ENCODE measurements at places on chromosomes 3 and 15.
A peak's percentile ranks its signal among the peaks of the same experiment; 100 is the strongest.

DNA sequence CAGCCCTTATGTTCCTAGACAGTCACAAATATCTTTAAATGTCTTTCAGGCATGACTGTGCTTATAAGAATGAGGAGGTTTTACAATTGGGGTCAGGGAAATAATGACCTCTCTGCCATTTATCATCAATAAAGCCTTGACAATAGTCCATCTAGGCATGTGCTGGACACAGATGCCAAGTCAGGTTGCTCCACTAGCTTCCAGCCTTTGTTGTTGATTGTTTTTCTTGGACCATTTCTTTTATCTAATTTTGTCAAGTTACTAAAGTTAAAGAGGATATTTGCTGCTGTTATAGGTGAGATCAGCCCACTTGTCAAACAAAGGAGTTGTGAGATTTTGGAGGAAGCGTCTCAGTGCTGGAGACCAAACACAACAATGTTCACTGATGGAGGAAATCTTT lies 628.0 kb downstream of the ROBO2 start:
- no peak for DNase-seq

- no peak for DNase-seq
These were observed 731.1 kb upstream of the SGO1 start for GRCh38 chr3:20916951-20917606.

GRCh38 chr3:186160691-186161243 lies 51.9 kb upstream of the ETV5 start:
- no peak for DNase-seq

GRCh38 chr3:155398046-155398445 lies 104.6 kb upstream of the STRIT1 start:
- no peak for DNase-seq

- peak; percentile 85 for DNase-seq
These were observed 8.1 kb downstream of the PPM1M start for GRCh38 chr3:52253314-52254304.

DNA sequence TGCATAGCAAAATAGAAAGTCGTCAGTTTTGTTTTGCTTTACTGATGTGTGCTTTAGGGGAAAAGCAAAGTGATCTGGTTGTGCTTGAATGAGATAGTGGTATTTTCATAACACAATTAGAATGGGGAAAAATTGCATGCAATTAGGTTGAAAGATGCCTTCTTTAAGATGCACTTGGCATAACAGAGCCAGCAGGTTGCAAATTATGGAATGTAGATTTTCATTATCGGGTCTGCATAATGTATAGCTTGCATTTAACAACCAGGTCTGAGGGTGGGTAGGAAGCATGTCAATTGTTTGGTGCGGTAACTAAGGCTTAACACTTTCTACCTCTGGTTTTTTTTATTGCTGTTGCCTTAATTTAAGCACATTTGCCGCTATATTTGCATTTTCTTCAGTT lies 370.7 kb upstream of the MCTP2 start:
- DNase-seq, result no peak

GRCh38 chr15:62462721-62463120 lies 297.6 kb upstream of the C2CD4B start:
- DNase-seq, result no peak

- no peak for DNase-seq
These were observed 275.4 kb downstream of the NEK10 start for GRCh38 chr3:27093771-27094170.

DNA sequence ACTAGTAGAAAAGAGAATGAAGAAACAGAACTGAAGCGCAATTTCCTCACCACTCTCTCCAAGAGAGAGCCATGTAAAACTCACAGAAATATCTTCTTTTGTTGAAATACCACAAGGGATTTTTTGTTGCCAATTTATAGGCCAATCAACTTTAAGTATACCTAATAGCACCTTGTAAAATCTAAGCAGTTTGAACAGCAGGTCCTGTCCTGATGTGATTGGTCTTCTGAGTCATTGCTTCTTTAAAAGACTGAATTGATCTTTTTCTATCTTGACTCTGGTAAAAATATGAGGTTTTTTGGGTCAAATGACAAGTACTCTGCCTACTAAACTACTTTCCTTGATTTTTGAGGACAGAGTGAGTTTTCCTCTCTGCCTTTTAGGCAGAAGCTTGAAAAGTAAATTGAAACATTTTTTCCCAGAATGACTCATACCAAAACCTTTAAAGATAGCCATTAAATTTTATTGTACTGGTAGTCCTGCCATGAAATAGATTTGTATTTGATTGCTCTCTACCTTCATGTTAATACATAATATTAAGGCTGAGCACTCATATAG lies 343.9 kb upstream of the CBLB start:
- DNase-seq, result no peak

- DNase-seq, result no peak
These were observed 9.3 kb downstream of the EIF4G1 start for GRCh38 chr3:184323696-184324095.

DNA sequence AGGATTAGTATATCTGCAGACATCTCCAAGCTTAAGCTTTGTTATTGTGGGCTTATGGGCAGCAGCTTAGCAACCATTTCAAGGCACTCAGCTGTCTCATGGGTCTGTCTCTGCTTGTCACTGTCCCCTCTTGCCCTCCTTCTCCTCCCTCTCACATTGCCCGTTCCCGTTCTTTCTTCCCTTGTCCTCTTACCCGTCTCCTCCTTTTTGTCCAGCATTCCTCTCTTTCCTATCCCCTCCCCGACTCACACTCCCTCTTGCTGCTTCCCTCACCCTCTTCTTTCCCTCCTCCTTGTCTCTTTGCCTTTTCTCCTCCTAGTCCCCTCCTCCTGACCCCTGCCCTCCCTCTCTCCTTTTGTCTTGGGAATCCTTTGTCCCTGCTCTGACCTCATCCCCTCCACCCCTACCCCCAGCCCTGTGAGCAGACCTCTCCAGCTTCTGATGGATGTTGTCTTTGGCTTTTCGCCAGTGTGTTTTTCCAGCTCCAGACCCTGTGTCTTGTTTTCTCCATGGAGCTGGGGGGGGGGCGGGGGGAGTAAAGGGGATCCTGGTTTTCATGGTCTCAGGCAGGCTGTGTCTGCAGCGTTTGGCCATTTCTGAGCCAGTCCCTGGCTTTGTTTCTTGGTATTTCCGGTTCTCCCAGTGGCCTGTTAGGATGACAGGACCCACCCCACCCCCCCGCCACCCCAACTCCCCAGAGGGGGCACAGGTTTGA lies 47.9 kb upstream of the TRAK1 start:
- DNase-seq, result no peak

DNA sequence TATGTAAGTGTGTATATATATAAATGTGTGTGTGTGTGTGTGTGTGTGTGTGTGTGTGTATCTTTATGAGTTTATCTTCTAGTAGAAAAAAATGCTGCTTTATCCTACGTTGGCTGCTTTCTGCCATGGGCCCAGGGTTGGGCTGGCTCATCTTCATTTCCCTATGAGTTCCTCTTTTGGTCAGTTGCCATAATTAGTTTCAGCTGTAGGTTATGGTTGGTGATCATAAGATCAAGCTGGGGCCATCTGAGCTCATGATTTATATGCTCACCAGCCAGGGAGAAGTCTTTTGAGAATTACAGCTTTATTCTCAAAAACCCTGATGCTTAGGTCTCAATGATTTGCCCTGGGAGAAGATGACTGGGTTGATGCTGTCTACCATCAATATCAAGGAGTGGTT lies 775.8 kb upstream of the ARPP21 start:
- DNase-seq, result no peak

DNA sequence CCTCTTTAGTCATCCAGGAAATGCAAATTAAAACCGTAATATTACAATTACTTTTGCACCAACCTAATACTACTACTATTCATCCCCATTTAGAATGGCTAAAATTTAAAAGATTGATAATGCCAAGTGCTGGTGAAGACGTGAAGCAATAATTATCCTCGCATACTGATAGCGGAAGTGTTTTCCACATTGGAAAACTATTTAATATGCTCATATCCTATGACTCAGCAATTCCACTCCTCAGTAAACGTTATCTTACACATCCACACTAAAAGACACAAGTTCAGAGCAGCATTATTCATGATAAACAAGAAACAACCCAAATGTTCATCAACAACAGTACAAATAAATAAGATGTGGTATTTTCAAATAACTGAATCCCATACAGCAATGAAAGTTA lies 70.6 kb downstream of the VPS13C start:
- DNase-seq, result no peak

- no peak for DNase-seq
These were observed 118.2 kb upstream of the RAP2B start for GRCh38 chr3:153043729-153044328.

DNA sequence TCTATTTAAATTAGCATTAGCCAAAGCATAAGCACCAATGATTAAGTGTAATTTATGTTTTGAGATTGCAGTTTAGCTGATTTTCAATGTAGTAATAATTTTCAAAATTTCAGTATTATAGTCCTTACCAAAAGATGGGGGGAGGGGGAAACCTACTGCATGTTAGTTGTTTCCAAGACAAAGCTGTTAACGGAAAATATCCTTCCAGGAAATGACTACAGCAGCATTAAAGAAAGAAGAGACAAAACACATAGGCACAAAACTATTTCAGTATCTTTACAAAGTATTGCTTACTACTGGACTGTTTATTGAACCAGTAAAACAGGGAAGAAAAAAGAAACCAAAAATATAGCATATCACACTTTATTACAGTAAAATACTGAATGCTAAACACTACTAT lies 10.5 kb downstream of the BNIP2 start:
- no peak for DNase-seq

- no peak for DNase-seq
These were observed 3.9 kb upstream of the PXYLP1 start for GRCh38 chr3:141227752-141228151.

GRCh38 chr3:81433675-81434074 lies 327.8 kb downstream of the GBE1 start:
- no peak for DNase-seq

GRCh38 chr3:52532838-52533622 lies 627 bp downstream of the NT5DC2 start:
- no peak for DNase-seq

GRCh38 chr15:64894395-64895056 lies 17.2 kb upstream of the ANKDD1A start:
- DNase-seq, result peak; percentile 57

DNA sequence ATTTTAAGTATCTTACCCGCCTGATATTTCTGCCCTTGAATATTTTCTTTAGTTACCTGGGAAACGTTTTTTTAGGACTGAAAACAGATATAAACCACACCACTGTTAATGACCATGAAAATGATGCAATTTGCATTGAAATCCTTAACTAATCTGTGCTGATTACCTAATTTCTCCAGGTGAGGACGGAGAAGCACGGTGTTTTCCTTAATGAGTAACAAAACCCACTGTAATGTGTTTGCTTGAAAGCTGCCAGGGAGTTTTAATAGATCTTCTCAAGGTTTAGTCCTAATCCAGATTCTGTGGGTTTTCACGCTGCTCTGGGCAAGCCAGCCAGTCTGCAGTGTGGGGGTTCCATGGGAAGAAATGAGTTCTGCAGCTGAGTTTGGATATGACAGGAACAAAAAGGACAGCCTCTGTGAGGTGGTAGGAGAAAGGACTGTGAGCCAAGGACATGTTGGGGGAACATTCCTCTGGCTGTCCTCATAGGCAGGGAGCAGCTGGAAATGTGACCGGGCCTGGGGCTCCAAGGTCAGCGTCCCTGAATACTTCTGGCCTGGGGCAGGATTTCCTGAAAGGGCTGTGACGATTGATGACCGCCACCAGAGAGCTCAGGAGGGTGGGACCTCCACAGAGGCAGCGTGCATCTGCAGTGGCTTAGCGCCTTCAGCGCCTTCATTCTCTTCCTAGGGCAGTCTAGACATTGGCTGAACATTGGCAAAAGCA lies 18.6 kb downstream of the THSD4 start:
- no peak for DNase-seq

- no peak for DNase-seq
These were observed 41.7 kb downstream of the TCF12 start for GRCh38 chr15:56960116-56960515.

GRCh38 chr3:12187448-12188327 lies 29.0 kb upstream of the TIMP4 start:
- DNase-seq, result peak; percentile 20

- DNase-seq, result no peak
These were observed 139.3 kb upstream of the ROBO2 start for GRCh38 chr3:76900596-76900995.

GRCh38 chr15:48451736-48452135 lies 120.5 kb downstream of the DUT start:
- no peak for DNase-seq

- no peak for DNase-seq
These were observed 282.9 kb downstream of the AGBL1 start for GRCh38 chr15:86362555-86362954.

DNA sequence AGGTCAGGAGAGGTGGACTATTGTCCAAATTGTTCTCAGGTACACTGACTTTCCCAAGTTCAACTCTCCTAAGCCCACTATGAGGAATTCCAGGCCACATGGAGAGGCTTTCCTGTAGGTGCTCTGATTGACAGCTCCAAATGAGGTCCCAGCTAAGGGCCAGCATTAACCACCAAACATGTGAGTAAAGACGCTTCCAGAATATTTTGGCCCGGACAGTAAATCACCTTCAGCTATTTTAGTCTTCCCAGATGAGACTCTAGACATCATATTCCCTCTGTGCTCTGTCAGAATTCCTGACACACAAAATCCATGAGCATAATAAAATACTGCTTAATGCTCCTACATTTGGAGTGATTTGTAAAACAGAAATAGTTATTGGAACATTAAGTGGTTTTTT lies 135.5 kb downstream of the TGFBR2 start:
- no peak for DNase-seq

DNA sequence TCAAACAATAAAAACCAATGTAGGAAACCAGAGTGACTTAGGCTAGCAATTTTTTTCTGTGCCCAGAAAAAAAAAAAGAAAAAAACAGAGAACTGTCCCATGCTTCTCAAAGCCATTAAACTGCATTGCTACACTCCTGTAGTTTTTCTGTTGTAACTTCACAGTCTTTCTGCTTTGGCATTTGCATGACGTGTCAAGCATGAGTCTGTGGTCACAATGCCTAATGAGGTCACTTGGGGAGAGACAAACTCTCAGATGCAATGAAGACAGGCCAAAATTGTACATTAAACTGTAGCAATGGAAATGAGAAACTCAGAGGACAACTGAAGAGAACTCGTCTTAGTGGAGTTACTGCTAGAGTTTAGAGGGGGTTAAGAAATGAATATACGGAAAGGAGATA lies 30.8 kb downstream of the CCDC80 start:
- DNase-seq, result no peak

DNA sequence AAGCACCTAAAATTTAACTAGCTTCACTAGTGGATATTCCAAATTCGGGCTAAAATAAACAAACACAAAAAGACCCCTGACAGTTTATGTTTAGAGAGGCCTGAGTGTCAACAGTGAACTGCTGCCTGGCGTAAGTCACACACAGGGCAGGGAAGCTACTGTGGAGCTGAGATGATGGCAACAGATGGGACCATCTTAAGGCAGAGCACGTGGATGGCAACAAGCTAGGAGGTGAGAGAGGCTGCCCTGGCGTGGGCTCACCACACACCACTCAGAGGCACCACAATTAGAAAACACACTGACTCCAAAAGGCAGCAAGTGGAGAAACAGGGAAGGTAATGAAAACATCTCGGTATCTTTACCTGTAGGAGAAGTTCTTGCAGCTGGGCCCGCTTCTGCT lies 93.3 kb downstream of the ATP1B3 start:
- no peak for DNase-seq
